SK-N-DZ (cell line): ENCODE measurements at places on chromosomes 6 and 20.
A peak's percentile ranks its signal among the peaks of the same experiment; 100 is the strongest.

GRCh38 chr6:40456390-40457013 lies 130.7 kb downstream of the LRFN2 start:
- DNase-seq: no peak

DNA sequence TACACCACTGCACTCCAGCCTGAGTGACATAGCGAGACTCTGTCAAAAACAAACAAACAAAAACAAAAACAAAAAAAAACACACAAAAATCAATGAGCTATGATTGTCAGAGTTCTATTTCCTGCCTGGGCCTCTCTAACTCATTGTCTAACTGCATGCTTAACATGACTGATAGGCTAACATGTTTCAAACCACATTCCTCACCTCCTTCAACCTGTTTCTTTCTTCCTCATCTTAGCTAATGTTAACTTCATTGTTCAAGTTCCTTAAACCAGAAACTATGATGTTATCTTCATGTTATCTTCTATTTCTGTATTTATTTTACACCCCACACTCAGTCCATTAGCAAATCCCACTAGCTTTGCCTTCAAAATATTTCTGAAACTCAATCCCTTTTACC lies 41.5 kb downstream of the BEND6 start:
- DNase-seq: no peak

DNA sequence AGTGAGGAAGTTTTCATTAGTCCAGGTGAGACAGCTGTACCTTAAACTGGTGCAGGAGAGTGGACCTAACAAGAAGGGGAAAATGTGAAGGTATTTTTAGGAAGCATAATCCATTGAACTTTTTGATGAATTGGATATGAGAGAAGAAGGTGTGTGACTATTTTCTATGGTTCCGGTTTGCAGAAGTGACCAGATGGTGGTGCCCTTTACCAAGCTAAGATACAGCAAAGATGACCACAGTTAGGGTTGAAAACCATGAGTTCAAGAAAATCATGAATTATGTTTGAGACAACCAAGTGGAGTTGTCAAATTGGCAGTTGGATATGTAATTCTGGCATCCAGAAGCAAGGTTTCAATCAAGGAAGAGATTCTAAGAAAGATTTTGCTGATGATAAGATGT lies 61.9 kb upstream of the NRSN1 start:
- peak; percentile 47 for DNase-seq

DNA sequence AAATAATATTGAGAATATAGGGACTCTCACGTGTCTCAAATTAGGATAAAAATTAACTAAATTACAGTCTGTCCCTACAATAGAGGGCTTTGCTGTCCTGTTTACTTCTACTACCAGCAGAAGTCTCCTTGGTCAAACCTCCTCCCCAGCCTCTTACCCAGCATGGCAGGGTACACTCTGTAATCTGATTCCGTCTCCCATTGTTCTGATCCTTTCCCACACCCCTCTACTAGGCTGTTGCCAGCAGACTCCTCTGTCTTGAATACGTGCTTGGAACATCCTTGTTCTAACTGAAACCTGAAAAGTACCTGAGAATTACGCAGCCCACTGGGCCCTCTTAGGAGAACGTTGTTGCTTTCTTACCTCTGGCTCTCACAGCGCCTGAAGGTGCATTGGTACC lies 112.2 kb upstream of the PREP start:
- DNase-seq: no peak

- no peak for DNase-seq
Observed at GRCh38 chr6:132179955-132180354, 221.3 kb downstream of the MOXD1 start.

DNA sequence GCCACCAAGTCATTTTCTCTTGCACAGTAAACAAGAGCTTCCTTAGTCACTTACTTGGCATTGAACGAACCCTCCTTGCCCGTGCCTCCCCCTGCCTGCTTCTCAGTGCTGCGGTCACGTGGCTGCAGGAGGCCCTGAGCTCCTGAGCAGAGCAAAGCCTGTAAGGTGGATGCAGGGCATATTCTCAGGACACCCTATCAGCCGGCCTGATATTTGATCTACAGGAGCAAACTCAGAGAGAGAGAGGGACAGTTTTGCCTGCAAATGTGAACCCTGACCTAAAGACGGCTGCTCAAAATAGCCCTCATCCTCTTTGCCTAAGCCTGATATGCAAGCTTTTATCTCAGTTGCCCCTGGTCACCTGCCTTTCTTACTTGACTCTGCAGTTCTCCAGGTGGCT lies 93.0 kb upstream of the POPDC3 start:
- DNase-seq: peak; percentile 65

GRCh38 chr6:45420909-45421708 lies 43.4 kb upstream of the SUPT3H start:
- no peak for DNase-seq

GRCh38 chr6:168494726-168495125 lies 53.7 kb downstream of the SMOC2 start:
- no peak for DNase-seq

GRCh38 chr20:52267418-52267817 lies 75.8 kb upstream of the ZFP64 start:
- no peak for DNase-seq

GRCh38 chr6:30480536-30481156 lies 8.7 kb upstream of the HLA-E start:
- DNase-seq: no peak

GRCh38 chr6:14641423-14642135 lies 524.0 kb downstream of the CD83 start:
- no peak for DNase-seq
